NCI-H446 treated with DMSO at 0.1 percent for 48 hours (cell line): ENCODE measurements at places on chromosomes 1 and 21.

- DNase-seq, result no peak
These were observed 88.4 kb downstream of the ST6GALNAC5 start for GRCh38 chr1:76955652-76956051.

DNA sequence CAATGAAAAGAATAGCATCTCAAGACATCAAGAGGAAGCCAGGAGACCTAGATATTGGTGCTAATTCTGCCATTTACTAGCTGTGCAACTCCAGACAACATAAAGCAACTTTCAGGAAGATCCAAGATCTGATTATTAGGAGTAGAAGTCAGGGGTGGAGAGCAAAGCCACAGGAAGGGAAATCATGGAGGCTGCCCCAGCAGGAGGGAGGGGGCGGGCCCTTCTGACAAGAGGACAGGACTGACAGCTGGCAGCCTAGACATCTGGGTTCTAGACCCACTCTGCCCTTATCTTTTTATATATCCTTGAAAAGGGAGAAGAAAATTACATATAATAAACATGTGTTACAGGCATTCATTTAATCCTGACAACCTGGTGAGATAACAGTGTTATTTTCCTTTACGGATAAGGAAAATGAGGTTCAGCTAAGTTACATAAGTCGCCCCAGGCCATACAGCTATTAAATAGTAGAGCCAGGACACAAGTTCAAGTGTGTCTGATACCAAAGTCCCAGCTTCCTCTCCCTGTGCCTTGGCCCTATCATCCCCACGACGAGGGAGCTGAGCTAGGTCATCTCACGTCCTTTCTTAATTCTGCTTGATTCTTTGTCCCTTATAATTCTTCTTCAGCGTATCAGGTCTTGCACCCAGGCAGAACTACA lies 46.6 kb downstream of the ARHGEF11 start:
- DNase-seq, result no peak

DNA sequence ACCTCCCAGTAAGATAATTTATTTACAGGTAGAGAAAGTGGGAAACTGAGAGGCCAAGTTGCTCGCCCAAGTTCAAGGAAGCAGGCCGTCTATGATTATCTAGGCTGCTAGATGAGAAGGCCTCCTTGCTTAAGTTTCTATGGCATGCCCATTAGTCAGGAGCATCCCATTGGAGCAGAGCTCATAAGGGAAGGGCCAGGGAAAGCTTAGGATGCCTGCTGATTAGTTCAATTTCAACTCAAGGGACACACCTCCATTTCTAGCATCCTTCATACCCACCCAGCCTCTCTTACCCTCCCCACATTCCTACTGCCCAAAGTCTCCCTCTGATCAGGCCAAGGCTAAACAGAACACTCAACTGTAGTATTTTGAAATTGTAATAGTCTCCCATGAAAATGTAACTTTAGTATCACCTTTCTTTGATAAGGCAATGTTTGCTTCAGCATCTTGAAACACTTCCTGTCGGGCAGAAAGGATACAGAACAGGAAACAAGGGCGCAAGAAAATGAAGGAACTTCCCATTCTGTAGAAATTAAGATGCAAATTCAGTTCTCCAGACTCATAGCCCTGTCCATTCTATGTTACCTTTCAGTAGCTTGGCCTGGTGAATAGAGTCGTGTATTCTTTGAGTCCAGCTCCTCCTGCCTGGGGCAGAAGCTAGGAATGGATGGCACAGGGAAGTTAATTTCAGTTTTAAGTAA lies 46.3 kb upstream of the TARBP1 start:
- DNase-seq, result no peak

GRCh38 chr1:116919802-116920201 lies 10.1 kb downstream of the PTGFRN start:
- DNase-seq, result no peak

GRCh38 chr1:228799924-228800323 lies 64.6 kb downstream of the RHOU start:
- no peak for DNase-seq

GRCh38 chr21:45542242-45542666 lies at the start of gene SLC19A1:
Gene SLC19A1, minus strand, starts transcription at chr21:45542440. Its CDS starts 4,481 bp downstream, at chr21:45537959.
- DNase-seq, result peak; percentile 26
